ENCODE measurements at places on chromosomes 3 and 15. TPM values are rescaled to one million over a fixed set of nuclear protein-coding genes. Genes with fewer than 3 reads are reported as not detected.

Gene MYO1E
- total RNA-seq = 24.8 TPM

Gene MYLK
- 88.1 TPM for total RNA-seq

Gene NT5DC2
- total RNA-seq = 124 TPM

Gene MOBP
- not detected for total RNA-seq

GRCh38 chr3:189652042-189652441, 20.9 kb downstream of the TP63 start:
- no peaks in the 10 kb centered on the region for H3K27me3 ChIP-seq
- H3K36me3 ChIP-seq = no peaks in the 10 kb centered on the region
- no peaks in the 10 kb centered on the region for H3K4me1 ChIP-seq
- H3K4me3 ChIP-seq = no peak overlapping the region

DNA sequence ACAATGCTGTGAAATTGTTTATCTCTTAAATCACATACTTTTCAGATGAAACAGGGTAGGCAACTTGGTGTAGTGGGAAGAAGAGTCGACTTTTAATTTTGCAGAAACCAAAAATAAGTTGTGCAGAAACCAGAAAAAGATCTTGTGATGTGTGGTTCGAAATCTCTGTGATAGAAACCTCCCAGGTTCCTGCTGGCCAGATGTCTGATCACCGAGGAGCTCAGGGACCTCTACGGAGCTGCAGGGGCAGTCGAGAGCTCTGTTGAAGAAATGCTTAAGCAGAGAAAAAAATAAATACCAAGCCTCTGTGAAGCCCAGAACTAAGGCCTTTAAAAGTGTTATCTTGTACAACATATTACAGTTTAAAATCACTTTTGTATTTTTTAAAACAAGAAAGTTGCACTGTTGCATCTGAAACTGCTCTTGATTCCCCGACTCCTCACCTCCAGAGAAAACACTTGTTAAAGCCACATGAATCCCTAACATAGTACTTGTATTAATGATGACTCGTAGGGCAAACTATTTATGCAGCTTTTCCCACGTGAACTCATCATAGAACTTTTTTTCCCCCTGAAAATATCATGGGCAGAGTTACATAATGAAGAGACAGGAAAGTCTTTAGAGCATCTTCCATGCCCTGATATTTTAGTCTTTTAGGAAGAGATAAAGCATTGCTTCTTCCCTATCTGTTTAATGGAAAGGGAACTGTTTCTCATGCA, 51.3 kb downstream of the CCK start:
- H3K27ac ChIP-seq = no peak overlapping the region
- no peaks in the 10 kb centered on the region for H3K27me3 ChIP-seq
- no peaks in the 10 kb centered on the region for H3K4me1 ChIP-seq

GRCh38 chr3:65226287-65226686, 538.5 kb upstream of the ADAMTS9 start:
- H3K4me1 ChIP-seq = no peaks in the 10 kb centered on the region
- H3K27me3 ChIP-seq = no peaks in the 10 kb centered on the region
- H3K4me3 ChIP-seq = no peak overlapping the region
- DNase-seq = no peak

DNA sequence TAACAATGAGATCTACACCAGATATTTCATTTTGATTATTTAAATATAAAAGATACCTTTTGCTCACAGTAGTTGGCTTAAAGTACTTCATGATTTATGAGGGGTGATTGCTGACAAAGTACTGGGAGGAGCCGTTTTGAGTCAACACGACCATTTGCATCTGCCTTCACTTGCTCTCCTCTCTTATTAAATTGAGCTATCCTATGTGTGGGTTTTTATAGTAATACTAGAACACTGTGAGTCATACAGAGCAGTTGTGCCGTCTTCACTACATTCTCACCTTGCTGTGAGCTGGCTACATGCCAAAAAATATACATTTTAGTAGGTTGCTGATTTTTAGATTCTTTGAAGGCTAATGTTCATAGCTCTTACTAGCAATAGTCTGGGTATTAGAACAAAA, 161.2 kb downstream of the ALCAM start:
- H3K36me3 ChIP-seq = no peaks in the 10 kb centered on the region
- DNase-seq = no peak
- H3K27ac ChIP-seq = no peak overlapping the region
- H3K4me1 ChIP-seq = no peaks in the 10 kb centered on the region

DNA sequence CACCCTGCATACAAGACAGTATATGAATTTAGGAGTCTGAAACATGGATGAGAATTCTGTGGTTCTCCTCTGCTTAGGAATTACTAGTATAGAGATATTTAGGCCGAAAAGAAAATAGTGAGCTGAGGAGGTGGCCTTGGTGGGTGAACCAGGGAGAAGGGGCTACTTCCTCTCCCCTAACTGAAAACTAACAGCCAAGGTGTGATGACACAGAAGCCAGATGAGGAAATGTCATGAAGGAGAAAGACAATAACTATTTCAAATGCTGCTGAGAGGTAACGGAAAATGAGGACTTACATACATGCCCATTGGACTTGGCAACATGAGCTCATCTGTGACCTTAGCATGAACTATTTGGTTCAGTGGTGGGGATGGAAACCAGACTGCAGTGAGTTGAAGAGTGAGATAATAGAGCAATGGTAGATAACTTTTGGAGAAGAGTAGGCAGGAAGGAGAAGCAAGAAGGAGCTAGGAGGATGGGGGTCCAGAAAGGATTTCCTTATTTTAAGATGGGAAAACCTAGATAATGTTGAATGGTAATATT, 114.4 kb upstream of the TSPAN3 start:
- no peak overlapping the region for H3K27ac ChIP-seq
- H3K4me3 ChIP-seq = no peak overlapping the region
- DNase-seq = no peak
- no peaks in the 10 kb centered on the region for H3K4me1 ChIP-seq
- no peaks in the 10 kb centered on the region for H3K36me3 ChIP-seq

DNA sequence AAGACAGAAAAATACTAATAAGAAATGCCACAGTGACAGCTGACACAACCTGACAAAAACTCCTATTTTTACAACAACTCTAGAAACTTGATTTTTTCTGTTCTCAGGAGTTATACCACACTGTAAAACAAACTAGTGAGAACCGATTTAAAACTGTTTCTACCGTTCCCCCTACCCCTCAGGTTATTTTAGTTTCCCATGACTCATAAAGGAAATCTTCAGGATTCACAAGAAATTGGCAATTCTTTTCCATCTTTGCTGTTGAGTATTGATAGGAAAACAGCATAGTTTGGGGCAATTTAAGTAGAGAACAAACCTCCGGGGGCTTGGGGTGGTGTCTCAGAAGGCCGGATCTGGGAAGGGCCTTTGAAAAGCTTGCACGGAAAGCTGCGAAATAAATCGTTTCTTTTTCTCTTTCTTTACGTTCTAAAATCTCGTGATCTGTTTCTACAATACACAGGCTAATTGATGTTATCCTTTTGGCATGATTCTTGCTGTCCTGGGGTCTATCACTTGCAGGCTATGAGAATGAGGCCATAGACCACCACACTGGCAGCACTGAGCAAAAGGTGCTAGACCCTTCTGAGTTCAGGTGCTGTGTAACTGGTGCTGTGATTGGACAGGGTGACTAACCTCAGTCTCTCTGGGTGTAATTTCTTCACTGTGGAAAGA, 89.3 kb downstream of the LPP start:
- peaks cover 18% of the 10 kb centered on the region for H3K4me1 ChIP-seq
- no peak for DNase-seq
- H3K4me3 ChIP-seq = no peak overlapping the region
- no peaks in the 10 kb centered on the region for H3K36me3 ChIP-seq

DNA sequence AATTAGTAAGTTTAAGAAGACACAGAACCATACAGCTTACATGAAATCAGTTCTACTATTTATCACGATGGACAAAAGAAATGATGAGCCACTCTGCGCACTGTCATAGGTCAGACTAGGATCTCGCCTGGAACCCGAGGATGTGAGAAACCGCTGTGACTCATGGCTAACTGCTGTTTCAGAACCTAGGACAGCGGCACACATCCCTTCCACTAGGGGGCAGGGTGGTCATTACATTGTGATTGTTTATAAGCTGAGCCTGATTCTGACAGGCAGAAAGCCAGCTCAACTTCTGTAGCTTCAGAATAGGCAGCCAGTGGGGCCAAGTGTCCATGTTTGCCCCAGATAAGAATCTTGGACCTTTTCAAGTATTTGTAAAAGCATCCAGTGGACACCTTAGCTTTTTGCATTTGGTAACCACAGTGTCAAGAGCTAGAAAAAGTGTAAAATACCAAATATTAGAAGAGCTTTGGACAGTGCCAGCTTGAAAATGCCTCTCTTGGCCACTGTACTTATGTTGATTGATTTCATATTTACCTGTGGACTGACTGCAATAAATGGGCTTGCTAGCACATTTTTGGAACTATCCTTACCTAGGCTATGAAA, 115.8 kb downstream of the KBTBD8 start:
- DNase-seq = peak; percentile 84
- H3K36me3 ChIP-seq = no peaks in the 10 kb centered on the region
- no peak overlapping the region for H3K4me3 ChIP-seq
- H3K4me1 ChIP-seq = no peaks in the 10 kb centered on the region
- H3K27me3 ChIP-seq = no peaks in the 10 kb centered on the region

DNA sequence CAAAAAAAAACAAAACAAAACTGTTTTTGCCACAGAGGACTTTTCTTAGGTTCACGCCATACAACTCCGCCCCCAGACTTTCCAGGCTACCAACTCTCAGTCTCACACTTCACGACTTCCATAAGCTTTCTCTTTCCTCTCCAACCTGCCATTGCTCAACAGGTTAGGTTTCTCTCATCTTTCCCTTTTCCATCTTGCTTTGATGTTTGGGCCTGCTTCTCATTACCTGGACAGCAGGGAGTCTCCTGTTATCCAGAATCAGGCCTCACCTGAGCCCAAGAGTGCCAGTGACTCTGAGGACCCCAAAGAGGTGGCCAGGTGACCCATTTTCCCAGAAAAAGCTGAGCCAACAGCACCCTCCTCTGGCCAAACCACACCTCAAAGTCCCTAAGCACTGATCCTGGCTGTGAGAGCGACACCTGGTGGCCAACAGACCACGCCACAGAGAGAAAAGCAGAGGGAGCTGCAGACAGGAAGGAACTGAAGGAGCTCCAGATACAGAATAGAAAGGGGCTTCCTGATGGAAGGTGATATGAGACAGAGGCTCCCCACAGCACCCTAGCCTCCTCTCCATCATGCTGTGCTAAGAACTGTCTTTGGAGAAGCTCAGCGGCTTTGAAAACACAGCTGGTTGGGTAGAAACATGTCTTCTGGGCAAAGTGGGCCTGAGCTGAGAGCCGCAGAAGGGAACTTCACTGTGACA, 4.0 kb downstream of the CCDC51 start:
- DNase-seq = peak; percentile 77
- H3K27ac ChIP-seq = peak overlapping the region; percentile 46
- no peaks in the 10 kb centered on the region for H3K27me3 ChIP-seq
- H3K36me3 ChIP-seq = no peaks in the 10 kb centered on the region

- no peak overlapping the region for H3K4me3 ChIP-seq
- no peak for DNase-seq
- no peaks in the 10 kb centered on the region for H3K27me3 ChIP-seq
- H3K27ac ChIP-seq = no peak overlapping the region
Observed at GRCh38 chr3:170324962-170325361, 32.6 kb upstream of the SKIL start.

- no peak overlapping the region for H3K4me3 ChIP-seq
- no peaks in the 10 kb centered on the region for H3K36me3 ChIP-seq
- peak overlapping the region; percentile 67 for H3K27ac ChIP-seq
- DNase-seq = no peak
- peaks cover 26% of the 10 kb centered on the region for H3K4me1 ChIP-seq
Observed at GRCh38 chr15:58332676-58333400, 99.0 kb upstream of the LIPC start.

- H3K27me3 ChIP-seq = no peaks in the 10 kb centered on the region
- DNase-seq = no peak
Observed at GRCh38 chr3:138578141-138578540, 15.9 kb downstream of the CEP70 start.

DNA sequence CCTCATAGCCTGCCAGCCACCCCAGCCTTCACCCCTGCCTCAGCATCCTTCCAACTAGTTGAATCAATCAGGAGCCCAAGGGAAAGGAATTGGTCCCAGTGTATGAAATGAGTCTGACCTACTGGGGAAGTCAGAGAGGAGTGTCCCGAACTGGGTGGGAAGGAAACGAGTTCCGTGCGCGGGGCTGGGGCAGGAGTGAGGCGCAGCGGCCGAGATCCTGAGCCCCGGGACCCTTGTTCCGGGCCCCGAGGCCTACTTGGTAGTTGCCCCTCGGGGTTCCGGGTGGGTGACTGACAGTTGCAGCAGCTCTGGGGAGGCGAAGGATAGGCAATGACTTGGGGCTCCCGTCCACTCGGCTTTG, 1.1 kb upstream of the PLCL2 start:
- peaks cover 8% of the 10 kb centered on the region for H3K4me1 ChIP-seq
- no peak for DNase-seq
- H3K36me3 ChIP-seq = no peaks in the 10 kb centered on the region
- H3K4me3 ChIP-seq = peak overlapping the region; percentile 91
- no peaks in the 10 kb centered on the region for H3K27me3 ChIP-seq
- H3K27ac ChIP-seq = no peak overlapping the region

DNA sequence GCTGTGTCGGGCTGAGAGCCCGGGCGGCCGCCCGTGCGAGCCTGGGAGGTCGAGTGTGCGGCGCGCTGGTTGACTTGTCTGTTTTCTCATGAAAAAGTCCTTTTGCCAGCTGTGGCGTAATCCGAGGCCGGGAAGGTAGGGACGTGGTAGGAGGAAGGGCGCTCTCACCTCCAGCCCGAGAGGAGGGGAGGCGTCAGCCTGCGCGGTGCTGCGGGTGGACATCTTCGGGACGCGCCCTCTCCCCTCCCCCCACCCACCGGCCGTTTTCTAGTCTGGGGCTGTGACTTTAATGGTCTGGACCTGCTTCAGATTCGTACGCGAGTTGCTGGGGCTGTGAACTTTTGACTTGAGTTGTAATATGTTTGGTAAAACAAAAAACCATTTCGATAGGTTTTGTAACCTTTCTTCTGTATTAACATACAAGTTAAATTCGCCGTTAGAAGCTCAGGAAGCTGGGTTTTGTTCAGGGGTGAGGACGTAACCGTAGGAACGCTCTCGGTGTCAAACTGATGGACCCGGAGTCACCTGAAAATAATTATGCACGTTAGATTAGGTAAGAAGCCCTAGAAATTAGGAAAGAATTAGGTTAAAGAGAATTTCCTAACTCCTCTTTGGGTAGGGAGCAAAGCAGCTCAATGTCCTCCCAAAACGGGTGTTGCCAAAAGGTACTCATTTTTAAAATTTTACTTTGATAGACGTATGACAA, 762 bp downstream of the NCK1 start:
- H3K36me3 ChIP-seq = no peaks in the 10 kb centered on the region
- peaks cover 29% of the 10 kb centered on the region for H3K4me1 ChIP-seq
- peak; percentile 85 for DNase-seq
- H3K27ac ChIP-seq = peak overlapping the region; percentile 89

GRCh38 chr3:79497447-79498111, 270.2 kb downstream of the ROBO1 start:
- H3K4me3 ChIP-seq = no peak overlapping the region
- H3K27me3 ChIP-seq = no peaks in the 10 kb centered on the region
- H3K27ac ChIP-seq = no peak overlapping the region
- DNase-seq = no peak
- H3K4me1 ChIP-seq = no peaks in the 10 kb centered on the region

All from adrenal gland (tissue), 19 donors.